ENCODE measurements at places on chromosomes 5 and 9. TPM values are rescaled to one million over a fixed set of nuclear protein-coding genes. Genes with fewer than 3 reads are reported as not detected.

- DNase-seq: no peak
These were observed 170.9 kb downstream of the SEC61B start for GRCh38 chr9:99392986-99393385.

DNA sequence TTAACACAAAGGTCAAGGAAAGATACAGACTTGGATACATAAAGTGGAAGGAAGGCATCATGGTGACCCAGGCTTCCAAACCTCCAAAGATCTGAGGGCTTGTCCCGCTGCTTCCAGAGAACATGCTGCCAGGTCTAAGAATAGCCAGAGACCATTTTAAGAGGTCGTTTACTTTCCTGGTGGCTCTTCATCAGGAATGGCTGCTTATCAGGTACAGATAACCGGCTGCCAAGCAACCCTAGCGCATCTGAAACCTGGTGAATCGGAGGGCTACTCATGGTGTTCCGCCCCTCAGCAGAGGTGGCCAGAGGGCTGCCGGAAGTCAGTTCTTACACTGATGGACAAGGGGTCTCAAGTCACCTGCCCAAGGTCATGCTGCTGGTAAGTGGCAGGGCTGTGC is 251.3 kb upstream of the DAP start:
- DNase-seq: no peak

- no peak for DNase-seq
These were observed 57.1 kb downstream of the COL23A1 start for GRCh38 chr5:178533136-178533535.

DNA sequence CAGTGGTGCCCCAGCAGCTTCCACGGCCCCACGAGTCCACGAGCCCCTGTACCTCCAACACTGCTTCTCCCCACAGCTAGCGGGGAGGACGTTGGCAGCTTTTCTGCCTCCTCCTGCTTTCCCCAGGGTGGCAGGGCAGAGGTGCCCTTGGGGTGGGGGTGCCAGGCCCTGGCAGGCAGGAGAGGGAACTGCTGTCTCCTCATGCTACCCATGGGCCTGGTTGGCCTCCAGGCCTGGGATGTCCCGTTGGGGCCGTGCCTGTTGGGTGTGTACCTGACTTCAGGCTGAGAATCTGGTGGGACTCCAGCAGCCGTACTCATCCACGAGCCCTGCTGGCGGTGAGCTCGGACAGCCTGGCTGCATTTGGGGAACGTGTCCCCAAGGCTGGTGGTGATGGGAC is 27.3 kb downstream of the RXRA start:
- DNase-seq: no peak

DNA sequence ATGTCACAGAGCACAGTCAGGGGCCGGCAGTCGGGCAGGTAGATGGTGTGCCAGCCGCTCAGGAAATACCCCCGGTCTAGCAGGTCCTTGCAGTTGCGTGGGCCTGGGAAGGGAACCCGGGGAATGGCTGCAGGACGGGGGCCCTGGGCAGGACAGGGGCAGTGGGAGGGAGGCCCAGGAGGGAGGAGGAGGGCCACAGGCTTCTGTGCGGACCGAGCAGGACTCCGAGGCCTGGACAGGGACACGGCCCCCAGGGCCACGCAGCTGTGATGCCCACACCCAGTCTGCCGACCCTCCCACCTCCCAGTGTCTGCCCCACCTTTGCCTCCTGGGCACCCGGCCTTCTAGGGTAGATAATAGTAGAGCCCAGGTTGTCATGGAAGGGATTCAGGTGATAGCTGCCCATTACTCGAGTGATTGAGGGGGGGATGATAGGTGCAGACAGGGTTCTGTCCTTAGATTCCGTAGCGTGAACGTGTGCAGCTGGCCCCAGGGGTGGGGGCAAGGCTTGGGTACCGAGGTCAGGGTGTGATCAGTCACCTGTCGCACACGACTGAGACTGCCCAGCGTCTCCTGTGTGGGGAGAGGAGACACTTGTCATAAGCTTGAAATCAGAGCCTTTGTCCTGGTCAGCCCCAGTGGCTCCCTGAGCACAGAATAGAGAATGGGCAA is 4.5 kb downstream of the FCN1 start:
- DNase-seq: no peak

- no peak for DNase-seq
These were observed 63.4 kb downstream of the CD180 start for GRCh38 chr5:67133217-67133616.

DNA sequence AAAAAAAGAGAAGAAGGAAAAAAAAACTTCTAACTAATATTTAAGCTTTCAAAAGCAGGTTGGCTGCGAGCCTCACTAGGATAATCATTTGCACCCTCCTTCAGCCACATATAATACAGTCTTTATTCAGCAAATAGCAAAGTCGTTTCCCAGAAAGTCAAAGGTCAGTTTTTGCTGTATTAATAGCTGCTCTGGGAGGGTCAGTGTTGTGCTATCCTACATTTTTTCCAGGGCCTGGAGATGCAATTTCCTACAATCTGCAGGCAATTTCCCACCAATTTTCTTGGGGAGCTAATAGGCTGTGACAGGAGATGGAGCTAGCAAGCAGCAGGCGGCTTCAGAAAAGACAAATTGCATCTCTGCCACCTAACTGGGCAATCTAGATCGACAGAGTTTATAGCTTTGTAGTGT is 136.8 kb downstream of the TLE1 start:
- DNase-seq: no peak

GRCh38 chr5:43646992-43647391 is 44.0 kb downstream of the NNT start:
- no peak for DNase-seq

DNA sequence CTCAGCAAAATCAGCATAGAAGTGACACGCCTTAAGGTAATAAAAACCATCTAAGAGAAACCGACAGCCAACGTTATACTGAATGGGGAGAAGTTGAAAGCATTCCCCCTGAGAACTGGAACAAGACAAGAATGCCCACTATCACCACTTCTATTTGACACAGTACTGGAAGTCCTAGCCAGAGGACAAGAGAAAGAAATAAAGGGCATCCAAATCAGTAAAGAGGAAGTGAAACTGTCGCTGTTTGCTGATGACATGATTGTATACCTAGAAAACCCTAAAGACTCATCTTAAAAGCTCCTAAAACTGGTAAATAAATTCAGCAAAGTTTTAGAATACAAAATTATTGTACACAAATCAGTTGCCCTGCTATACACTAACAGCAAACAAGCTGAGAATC is 393.3 kb downstream of the KIF4B start:
- DNase-seq: no peak

DNA sequence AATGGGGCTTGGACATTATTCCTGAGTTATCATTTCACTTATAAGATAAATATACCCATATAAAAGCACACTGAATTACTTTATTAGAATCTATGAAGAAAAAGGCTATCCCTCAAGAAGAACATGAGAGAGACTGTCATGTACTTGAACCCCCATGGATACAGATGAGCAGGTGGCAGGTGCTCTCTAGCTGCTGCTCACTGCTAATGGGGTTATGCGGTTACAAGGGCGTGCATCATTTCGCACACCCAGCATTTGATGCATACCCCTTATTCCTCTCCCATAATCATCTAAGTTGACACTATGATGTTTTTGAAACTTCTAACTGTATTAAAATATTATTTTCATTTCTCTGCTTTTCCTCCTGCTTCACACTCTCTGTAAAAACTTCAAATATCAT is 16.4 kb downstream of the ITK start:
- DNase-seq: no peak

DNA sequence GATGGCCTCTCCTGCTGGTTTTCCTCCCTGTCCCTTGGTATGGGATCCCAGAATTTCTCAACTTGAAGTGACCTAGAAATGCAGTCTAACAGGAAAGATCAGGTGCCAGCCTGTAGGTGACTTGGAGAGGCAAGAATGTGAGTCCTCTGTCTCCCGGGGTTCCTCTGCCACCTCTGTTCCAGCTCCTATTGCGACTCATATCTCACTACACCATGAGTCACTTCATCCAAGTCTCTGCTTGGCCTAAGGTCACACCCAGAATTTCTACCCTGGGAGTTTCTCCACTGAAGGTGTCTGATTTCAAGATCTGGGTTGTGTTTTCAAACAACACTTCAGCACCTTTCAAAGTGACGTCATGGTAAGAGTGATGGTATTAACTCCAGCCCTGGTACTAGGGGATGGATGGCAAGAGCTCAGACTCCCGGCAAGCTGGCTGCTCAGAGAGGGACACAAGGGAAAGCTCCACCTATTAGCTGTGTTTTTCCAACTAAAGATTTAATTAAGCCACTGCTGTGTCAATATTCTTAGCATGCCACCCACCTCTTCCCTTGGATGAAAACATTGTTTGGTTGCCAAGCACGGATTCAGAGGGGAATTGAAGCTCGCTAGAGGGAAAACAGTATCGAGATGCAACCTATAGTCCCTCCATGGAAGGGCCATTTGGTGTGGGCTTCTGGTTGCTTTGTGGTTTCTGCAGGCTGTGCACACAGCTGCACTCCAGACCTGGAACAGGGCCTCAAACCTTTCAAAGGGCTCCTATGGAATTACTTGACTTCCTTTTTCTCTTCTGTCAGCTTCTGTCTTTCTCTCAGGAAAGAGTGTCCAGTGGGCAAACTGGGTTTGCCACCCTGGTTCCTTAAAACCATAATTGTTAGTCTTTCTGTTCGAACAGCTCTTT is 205.7 kb downstream of the GAS1 start:
- DNase-seq: no peak

GRCh38 chr5:83957188-83957587 is 236.5 kb upstream of the HAPLN1 start:
- no peak for DNase-seq

DNA sequence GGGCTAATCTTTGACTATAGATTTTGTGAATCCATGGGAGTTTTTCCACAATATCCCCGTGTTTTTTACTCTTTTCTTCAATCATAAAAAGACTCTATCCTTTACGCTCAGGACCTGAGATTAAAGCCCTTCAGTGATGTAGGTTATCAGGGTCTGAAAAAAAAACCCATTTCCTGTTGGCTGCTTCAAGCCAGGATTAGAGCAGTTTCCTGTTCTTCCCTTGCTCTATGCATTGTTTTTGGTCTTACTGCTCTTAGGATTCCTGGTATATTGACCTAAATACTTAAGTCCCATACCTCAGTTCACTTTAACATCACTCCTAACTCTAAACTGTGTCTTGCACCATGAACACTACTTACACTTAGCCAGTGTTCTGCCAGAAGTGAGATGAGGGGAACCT is 319.3 kb upstream of the CHD1 start:
- no peak for DNase-seq

DNA sequence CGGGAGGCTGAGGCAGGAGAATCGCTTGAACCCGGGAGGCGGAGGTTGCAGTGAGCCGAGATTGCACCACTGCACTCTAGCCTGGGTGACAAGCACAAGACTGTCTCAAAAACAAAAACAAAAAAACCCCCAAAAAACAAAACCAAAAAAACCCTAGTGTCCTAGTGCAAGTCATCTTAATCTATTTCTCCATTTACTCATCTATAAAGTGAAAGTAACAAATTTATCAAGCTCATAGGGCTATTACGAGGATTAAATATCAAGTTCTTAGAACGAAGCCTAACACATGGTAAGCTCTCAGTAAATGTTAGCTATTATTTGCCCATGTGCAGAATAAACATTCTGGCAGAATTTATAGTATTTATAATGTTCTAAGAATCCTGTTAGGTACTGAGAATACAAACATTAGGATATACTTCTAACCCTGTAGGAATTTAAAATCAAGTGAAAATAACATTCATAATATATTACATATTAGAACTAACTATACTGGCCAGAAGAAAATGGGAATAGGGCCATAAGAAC is 45.0 kb downstream of the GOLPH3 start:
- DNase-seq: no peak

DNA sequence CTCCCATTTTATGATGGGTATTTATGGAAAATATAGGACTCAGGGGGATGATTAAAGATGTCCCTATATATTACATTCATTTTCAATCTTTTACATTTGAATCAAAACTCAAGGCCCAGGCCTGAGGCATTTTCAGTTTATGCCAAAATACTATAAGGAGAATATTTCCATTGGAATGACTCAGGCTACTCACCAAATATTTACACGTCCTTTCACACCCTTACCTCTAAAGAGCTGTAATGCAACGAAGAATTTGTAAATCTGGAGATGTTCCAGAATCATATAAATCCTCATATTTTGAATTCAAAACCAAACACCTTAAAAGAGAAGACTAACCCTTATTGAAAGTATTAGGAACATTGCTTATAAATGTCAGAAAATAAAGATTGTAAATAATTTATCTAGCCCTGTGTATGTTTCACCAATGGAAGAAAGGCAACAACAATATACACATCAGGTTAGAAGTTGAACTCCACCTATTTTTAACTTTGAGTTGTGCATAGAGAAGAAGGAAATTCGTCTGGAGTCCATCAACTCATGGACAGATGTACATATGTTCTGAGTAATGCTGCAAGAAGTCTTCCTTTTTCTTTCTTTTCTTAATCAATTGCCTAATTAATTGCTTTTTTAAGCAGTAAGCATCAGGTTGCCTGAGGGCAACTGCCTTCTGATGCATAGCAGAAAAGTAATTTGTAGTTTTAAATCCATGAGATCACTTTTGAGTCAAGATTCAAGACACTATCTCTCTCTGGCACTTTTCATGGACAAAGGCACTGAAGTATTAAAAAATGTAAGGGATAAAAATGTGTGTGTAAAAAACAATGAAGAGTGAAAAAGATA is 579.3 kb upstream of the RGMB start:
- no peak for DNase-seq

DNA sequence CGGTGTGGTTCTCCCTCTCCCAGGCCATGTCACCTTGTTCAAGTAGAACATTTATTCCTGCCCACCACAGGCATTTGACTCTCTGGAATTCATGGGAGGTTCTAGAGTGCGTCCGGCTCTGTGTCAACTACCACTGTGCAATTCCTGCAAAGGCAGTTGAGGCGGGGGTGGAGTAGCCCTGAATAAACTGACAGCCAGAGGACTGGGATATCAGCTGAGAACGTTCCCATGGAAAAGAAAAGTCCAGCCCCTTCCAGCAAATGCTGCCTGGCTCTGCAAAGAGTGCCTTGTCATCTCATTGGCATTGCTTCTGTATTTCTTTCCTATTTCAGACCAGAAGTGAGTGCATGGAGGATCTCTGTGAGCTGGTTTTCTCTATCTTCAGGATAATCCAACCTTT is 18.9 kb upstream of the MEGF9 start:
- no peak for DNase-seq

Gene CREBRF
- 20.6 TPM for polyA plus RNA-seq

Gene UGT3A1
- polyA plus RNA-seq: 2.7 TPM

Gene ZNF883
- 9.1 TPM for polyA plus RNA-seq

Gene CTXN3
- polyA plus RNA-seq: not detected

Gene GABRA6
- polyA plus RNA-seq: 0.24 TPM

Gene FOXI1
- 5.2 TPM for polyA plus RNA-seq

Gene ZNF300
- 54.1 TPM for polyA plus RNA-seq

Gene FUT7
- not detected for polyA plus RNA-seq

Gene ENC1
- 71.0 TPM for polyA plus RNA-seq

Gene OCLN
- 38.3 TPM for polyA plus RNA-seq
